ENCODE measurements at places on chromosomes 13 and 19. TPM values are rescaled to one million over a fixed set of nuclear protein-coding genes. Genes with fewer than 3 reads are reported as not detected.

DNA sequence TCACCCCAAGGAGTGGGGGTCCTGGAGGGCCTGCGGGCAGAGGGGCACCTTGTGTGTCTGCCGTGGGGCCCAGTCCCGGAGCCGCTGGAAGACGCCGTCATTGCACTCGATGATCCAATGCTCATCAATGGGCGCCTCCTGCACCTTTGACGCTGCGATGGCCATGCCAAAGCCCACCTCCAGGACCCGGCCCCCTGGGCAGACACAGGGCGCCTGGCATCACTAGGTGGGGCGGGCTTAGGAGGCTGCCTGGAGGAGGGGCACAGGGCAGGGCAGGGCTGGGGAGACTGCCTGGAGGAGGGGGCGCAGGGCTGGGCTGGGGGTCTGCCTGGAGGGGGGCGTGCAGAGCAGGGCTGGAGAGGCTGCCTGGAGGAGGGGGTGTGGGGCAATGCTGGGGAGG is 1.6 kb downstream of the GAMT start:
- no peak for DNase-seq

- DNase-seq: peak; percentile 54
These were observed 695 bp downstream of the ICAM1 start for GRCh38 chr19:10271543-10272086.

DNA sequence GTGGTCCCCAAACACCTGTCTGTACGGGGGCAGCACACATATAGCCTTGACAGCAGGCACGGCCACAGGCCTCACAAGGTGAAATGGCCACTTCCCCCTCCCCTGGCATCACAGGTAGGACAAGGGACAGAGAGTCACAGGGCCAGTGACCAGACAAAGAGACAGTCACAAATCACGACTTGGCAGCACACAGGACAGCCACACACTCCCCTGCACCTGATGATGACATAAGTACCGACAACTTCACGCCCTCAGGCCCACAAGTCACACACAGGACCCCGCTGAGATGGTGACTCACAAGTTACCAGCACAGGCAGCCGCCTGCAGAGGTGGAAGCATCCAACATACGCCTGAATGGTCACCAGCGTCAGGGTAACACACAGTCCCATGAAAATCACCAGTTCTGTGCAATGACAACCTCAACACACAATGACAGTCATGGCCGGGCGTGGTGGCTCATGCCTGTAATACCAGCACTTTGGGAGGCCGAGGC is 16.5 kb downstream of the TYK2 start:
- DNase-seq: no peak

DNA sequence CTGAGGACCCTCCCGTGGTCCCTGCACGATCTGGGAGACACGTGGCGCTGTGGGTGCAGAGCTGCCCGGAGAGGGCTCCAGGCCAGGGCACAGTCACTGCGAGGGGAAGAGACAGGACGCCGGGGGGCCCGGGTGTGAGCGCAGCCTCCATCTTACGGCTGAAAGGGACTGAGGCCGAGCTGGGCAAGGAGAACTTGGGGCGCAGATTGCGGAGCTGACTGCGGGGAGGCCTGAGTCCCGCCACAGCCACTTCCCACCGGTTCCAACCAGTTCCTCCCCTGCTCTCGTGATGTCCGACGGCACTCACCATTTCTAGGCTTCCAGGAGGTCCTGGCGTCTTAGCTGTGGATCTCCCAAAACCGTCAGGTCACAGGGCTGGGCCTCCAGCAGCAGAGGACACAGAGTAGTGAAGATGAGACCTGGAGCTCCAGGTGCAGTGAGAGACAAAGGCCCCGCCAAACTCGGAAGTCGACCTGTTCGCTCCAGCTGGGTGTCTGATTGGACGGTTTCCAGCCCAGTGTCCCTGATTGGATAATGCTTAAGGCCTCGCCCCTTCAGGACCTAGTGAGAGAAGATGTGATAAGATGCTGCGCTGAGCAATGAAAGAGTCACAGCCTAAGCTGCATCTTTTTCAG is 4.8 kb upstream of the ZNF253 start:
- DNase-seq: peak; percentile 88

- no peak for DNase-seq
These were observed 309.1 kb downstream of the KLF5 start for GRCh38 chr13:73367886-73368285.

DNA sequence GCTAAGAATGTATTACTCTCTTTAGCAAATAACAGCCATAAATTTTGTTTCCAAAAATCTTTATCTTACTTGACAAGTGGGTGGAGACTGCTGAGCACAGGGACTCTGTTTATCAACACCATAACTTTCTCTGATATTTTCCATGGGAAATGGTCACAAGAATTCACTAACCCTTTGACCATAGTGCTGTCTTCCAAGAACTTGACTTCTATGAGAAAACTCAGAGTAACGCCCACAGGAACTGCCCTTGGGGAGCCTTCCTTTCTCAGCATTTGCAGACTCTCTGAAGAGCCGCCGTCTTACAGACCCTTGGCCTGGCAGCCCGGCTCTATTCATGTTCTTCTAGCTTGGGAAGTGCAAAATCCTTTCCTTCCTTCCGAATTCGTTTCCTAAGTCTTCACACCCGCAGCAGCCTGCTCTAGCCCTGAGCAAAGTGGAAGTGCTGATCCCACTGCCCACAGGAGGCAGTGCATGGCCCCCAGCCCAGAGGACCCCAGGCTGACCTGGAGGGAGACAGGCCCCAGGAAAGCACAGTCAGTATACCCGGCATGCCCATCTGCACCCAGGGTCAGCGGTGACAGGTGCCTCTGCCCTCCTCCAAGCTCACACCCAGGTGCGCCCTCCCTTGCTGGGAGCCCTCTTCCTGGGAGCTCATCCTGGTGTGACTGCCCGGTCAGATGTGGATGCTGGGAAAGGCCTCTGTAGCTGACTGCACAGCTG is 10.2 kb downstream of the GAS6 start:
- DNase-seq: no peak

DNA sequence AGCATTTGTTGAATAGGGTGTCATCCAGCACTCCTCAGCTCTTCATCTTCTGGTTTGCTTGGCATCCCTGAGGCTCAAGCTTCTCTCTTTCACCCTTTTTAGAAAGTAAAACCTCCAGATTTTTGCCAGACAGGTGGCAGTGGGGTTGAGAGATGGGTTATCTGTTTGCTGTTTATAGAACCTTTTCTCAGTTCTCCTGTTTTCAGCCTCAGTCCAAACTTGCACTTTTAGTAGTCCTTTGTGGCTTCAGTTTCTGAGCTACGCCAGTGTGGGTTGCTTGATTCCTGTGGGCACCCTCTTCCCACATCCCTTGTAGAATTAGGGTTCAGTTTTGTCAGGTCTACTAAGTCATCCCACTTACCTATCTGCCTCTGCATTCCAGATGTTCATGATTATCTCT is 147.9 kb downstream of the PAN3 start:
- DNase-seq: no peak

DNA sequence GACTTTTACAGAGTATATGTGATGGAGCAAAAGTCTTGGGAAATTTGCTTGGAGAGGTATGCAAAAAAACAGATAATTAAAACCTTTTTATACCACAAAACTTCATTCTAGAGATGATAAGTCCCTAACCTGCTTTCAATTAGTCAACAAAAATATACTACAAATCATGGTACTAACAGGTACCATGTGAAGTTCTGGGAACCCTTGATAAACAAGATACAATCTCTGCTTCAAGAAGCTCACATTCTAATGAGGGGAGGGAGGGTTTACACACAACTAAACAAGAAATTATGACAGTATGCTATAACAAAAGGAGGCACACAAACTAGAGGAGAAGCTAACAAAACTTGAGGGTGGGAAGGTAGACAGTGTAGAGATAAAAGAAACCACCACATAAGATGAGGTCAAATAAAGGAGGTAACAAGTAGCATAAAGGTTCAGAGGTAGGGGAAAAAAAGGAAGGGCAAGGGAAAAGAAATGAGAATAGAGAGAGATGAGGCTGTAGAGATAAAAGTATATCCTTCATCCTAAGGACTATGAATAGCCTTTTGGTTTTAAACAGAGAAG is 91.4 kb downstream of the MYCBP2 start:
- no peak for DNase-seq

DNA sequence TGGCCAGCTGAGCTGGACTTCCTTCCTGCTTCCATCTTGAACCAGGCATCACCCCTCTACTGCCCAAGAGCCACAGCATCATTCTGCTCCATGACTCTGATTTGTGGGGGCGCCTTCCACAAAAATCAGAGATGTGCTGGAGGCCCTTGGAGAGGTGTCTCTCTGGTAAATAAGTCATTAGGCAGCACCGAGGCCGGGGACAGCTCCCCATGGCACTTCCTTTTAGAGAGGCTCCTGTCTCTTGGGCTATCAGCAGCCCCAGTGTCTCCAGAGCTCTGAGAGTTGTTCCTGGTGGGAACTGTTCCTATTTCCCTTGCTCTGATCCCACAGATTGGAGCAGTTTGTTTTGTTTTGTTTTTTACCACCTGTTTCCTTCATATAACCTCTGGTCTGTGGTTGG is 19.9 kb downstream of the NWD1 start:
- DNase-seq: no peak

- DNase-seq: no peak
These were observed 9.5 kb downstream of the RINL start for GRCh38 chr19:38868551-38868950.

DNA sequence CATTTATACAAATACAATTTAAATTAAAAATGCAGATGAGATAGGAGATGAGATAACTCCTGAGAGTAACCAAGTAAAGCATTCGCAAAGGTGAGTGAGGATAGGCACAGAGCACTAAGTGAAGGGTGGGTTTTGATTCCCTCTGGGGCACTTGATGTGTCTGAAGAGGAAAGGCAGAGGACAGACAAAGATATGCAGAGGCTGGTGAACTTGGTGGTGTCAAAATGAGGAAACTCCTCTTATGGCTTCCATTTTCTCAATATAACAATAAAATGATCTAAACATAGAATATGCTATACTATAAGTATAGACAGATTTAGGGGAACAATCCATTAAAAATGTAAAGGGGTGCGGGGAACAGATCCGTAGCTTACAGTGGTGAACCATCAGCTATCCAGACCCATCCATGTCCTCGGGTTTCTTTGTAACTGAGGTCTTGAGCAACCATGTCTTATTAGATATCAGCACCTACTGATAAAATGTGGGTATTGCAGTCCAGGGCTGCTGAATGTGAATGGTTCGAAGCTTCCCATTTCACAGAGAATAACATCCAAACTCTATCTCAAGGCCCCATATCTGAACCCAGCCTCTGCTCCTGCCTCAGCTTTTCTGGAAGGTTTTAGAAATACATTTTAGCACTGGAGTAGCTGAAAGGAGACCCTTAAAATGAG is 73.9 kb upstream of the SLC10A2 start:
- peak; percentile 17 for DNase-seq

DNA sequence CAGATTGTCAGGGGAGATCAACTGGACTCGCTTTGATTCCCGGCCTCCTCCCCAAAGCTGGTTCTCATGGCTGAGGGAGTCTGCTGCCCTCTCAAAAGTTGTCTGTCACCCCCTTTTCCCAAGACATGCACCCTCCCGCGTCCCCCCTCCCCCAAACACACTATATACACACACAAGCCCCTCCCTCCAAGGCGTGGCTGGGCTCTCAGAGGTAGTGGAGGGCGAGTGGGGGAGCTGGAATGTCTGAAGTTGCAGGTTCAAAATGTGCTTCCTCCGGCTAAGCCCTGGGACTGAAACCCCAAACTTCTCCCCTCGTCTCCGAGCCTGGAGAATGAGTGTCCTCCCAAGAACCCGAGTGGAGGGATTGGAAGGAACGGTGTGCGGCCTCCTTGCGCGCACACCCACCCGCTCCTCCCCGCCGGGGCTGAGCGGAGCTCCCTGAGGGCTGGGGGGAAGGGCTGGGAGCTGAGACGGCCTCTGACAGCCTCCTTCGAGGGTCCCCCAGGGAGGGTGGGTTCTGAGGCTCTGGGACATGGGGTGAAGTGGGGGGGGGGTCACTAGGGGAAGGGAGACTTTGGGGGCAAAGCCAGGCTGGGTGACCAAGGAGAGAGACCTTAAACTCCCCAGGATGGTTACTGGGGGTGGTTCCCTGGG is 9.9 kb upstream of the MEIS3 start:
- no peak for DNase-seq

GRCh38 chr13:49586717-49587116 is 1.4 kb upstream of the RCBTB1 start:
- DNase-seq: no peak

DNA sequence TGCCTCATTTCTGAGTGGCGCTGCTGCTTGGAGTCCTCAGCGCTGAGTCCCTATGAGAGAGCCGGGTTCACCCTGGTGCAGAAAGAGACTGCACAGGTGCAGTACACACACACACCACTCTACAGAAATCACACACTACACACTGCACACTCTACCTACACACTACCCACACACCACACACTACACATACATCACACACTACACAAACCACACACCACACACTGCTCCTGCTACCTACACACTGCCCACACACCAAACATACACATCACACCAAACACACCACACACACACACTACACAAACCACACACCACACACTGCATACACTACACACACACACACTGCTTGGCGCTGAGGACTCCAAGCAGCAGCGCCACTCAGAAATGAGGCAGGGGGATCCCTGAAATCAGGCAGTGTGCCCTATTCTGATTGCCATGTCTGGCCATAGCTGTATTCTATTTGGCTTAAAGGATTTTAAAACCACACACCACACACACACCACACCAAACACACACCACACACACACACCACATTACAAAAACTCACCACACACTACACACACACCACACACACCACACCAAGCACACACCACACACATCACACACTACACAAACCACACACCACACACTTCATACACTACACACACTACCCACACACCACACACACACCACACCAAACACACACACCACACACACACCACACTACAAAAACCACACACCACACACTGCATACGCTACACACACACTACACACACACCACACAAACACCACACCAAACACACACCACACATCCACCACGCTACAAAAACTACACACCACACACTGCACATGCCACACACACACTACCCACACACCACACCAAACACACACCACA is 4.9 kb downstream of the MAG start:
- DNase-seq: no peak

GRCh38 chr13:43767341-43767931 is 19.3 kb downstream of the ENOX1 start:
- DNase-seq: no peak

Gene SIGLEC10
- total RNA-seq: 33.8 TPM

Gene CGB8
- total RNA-seq: not detected

Gene LPAR2
- total RNA-seq: 10.4 TPM

Gene NLRP11
- 0.35 TPM for total RNA-seq

Gene RGL3
- 126 TPM for total RNA-seq

Gene SERPINE3
- total RNA-seq: not detected

Gene SMARCA4
- 124 TPM for total RNA-seq

Gene GAPDHS
- not detected for total RNA-seq
